ENCODE measurements at places on chromosomes 16 and 17. TPM values are rescaled to one million over a fixed set of nuclear protein-coding genes. Genes with fewer than 3 reads are reported as not detected.

The PERCC1 gene
- 0.18 TPM for total RNA-seq

The SCGB1C2 gene
- not detected for total RNA-seq

GRCh38 chr16:85174871-85175723 lies 62.8 kb upstream of the CIBAR2 start:
- peak overlapping the region; percentile 42 for H3K27ac ChIP-seq
- no peak overlapping the region for H3K4me3 ChIP-seq
- H3K36me3 ChIP-seq = no peaks in the 10 kb centered on the region
- peak; percentile 39 for DNase-seq
- H3K27me3 ChIP-seq = no peaks in the 10 kb centered on the region
- peaks cover 41% of the 10 kb centered on the region for H3K4me1 ChIP-seq

DNA sequence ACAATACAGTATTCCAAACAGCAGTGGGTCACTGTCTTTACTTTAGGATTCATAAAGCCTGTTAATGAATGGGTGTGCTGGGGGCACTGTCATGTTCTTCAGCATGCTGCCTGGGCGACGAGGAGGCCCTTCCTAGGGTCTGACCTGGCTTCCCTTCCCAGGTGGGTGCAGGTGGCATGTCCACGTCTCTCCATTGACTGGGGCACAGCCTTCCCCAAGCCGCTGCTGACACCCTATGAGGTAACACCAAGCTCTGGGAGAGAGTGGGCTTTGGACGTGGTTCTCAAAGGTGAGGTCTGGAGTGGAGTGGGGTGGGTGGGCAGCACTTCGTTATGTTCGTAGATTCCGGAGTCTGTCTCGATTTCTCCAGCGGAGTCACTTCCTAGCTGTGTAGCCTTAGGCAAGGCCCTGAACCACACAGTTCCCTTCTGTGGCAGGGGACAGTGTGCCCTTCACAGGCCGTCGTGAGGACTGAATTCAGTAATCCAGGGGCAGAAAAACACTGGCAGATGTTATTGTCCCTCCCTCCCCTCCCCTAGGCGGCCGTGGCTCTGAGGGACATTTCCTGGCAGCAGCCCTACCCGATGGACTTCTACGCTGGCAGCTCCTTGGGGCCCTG lies 771 bp upstream of the OVCA2 start:
- peak overlapping the region; percentile 57 for H3K27ac ChIP-seq
- peaks cover 7% of the 10 kb centered on the region for H3K36me3 ChIP-seq

DNA sequence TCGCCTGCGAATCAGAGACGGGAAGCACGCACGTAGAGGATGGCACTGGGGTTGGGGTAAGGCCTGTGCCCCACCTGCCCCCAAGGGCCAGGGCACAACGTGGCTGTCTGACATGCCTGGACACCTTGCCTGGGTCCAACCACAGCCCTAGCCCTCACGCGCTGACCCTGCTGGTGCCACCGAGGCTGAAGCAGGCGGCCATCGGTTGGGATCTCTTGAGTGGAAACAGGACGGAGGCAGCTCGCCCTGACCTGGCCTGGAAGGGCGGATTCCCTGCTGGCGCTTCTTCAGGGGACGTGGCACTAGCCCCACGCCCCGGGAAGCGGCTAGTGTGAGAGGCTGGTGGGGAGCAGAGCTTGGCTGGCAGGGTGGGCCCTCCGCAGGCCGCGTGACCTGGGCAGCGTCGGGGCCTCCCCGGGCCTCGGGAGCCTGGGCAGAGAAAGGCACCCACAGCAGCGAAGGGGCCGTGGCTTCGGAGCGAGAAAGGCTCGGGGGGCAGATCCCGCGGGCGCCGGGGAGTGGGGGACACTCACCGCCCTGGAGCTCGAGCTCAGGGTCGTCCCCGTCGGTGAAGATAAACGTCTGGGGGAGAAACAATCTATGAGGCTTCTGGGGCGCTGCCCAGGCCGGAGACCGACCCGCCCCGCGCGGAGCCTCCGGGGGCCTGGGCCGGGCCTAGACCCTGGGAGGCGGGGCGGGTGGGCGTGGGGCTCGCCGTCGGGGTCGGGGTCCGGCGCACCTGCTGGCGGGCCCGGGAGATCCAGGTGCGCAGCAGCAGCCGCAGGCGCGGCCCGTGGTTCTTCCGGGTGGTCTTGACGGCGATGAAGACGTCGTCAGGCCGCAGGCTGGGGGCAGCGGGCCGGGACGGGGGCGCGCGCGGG lies 610 bp downstream of the RFNG start:
- peaks cover 4% of the 10 kb centered on the region for H3K4me1 ChIP-seq
- H3K27ac ChIP-seq = peak overlapping the region; percentile 38
- peak overlapping the region; percentile 90 for H3K4me3 ChIP-seq
- H3K27me3 ChIP-seq = no peaks in the 10 kb centered on the region
- H3K36me3 ChIP-seq = peaks cover 13% of the 10 kb centered on the region
- DNase-seq = peak; percentile 34

GRCh38 chr16:68328151-68328859 lies 17.5 kb downstream of the PRMT7 start:
- no peaks in the 10 kb centered on the region for H3K27me3 ChIP-seq
- peaks cover 12% of the 10 kb centered on the region for H3K4me1 ChIP-seq
- H3K36me3 ChIP-seq = peaks cover 9% of the 10 kb centered on the region
- no peak overlapping the region for H3K4me3 ChIP-seq
- DNase-seq = peak; percentile 88

GRCh38 chr16:48622456-48623303 lies 12.7 kb upstream of the N4BP1 start:
- no peak overlapping the region for H3K27ac ChIP-seq
- H3K36me3 ChIP-seq = no peaks in the 10 kb centered on the region
- no peak for DNase-seq
- H3K4me3 ChIP-seq = no peak overlapping the region

The CDH1 gene
- 1.4 TPM for total RNA-seq

DNA sequence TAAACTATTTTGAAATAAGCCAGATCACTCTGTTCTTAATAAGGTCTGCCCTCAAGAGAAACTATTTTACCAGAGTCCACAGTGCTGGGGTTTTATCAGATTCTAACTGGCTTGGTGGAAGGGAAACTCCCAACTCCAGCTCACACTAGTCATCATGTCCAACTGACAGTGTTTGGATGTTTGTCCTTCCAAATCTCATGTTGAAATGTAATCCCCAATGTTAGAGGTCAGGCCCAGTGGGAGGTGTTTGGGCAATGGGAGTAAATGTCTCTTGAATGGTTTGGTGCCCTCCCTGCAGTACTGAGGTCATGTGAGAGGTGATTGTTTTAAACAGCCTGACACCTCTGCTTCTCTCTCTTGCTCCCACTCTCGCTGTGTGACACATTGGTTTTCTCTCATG lies 1301.0 kb upstream of the CDH8 start:
- H3K27ac ChIP-seq = no peak overlapping the region
- no peak for DNase-seq
- H3K27me3 ChIP-seq = no peaks in the 10 kb centered on the region
- no peak overlapping the region for H3K4me3 ChIP-seq

The MYH1 gene
- total RNA-seq = not detected

GRCh38 chr16:13070268-13070667 lies 168.9 kb downstream of the SHISA9 start:
- no peaks in the 10 kb centered on the region for H3K27me3 ChIP-seq
- no peak for DNase-seq
- H3K36me3 ChIP-seq = no peaks in the 10 kb centered on the region
- H3K27ac ChIP-seq = no peak overlapping the region
- H3K4me3 ChIP-seq = no peak overlapping the region

- H3K4me1 ChIP-seq = peaks cover 31% of the 10 kb centered on the region
- no peak for DNase-seq
- H3K27me3 ChIP-seq = no peaks in the 10 kb centered on the region
- no peak overlapping the region for H3K27ac ChIP-seq
These were observed 38.9 kb downstream of the MRTFB start for GRCh38 chr16:14109782-14110727.

The CCL11 gene
- not detected for total RNA-seq

The ELOB gene
- total RNA-seq = 180 TPM

DNA sequence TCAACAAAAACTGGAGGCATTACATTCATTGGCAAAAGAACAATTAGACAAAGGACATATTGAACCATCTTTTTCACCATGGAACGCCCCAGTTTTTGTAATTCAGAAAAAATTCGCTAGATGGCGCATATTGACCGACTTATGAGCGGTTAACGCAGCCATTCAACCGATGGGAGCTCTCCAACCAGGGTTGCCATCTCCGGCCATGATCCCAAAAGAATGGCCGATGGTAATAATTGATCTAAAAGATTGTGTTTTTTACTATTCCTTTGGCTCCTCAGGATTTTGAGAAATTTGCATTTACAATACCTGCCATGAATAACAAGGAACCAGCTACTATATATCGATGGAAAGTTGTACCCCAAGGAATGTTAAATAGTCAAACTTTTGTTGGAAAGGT lies 21.4 kb downstream of the ALOX15B start:
- H3K36me3 ChIP-seq = no peaks in the 10 kb centered on the region
- H3K27ac ChIP-seq = no peak overlapping the region
- DNase-seq = peak; percentile 80
- no peak overlapping the region for H3K4me3 ChIP-seq
- peaks cover 73% of the 10 kb centered on the region for H3K27me3 ChIP-seq

The ZFP3 gene
- 0.21 TPM for total RNA-seq

The TP53TG3F gene
- total RNA-seq = not detected

The NUPR1 gene
- not detected for total RNA-seq

DNA sequence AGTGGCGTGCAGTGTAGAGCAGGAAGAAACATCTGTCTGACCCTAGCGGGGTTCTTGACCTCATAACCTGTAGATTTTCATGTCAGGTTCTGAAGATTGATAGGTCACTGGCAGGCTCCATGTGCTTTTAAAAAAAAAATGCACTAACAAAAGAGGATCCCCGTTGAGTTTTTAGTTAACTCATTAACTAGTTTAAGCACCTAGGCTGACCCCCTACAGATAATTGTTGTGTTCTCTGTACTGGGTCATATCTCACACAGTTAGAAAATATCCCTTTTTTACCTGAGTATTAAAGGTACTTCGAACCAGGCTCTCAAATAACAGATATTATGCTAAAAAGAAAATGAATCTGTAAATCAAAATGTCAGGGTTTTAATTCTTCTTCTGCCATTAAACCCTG lies 676.6 kb downstream of the CDH11 start:
- no peak for DNase-seq
- H3K27me3 ChIP-seq = no peaks in the 10 kb centered on the region
- H3K4me3 ChIP-seq = no peak overlapping the region
- no peak overlapping the region for H3K27ac ChIP-seq
- H3K4me1 ChIP-seq = peaks cover 8% of the 10 kb centered on the region

GRCh38 chr16:74580833-74581232 lies 26.1 kb downstream of the GLG1 start:
- no peaks in the 10 kb centered on the region for H3K4me1 ChIP-seq
- DNase-seq = no peak
- H3K27ac ChIP-seq = no peak overlapping the region
- H3K36me3 ChIP-seq = no peaks in the 10 kb centered on the region

The IGFBP4 gene
- 87.4 TPM for total RNA-seq

DNA sequence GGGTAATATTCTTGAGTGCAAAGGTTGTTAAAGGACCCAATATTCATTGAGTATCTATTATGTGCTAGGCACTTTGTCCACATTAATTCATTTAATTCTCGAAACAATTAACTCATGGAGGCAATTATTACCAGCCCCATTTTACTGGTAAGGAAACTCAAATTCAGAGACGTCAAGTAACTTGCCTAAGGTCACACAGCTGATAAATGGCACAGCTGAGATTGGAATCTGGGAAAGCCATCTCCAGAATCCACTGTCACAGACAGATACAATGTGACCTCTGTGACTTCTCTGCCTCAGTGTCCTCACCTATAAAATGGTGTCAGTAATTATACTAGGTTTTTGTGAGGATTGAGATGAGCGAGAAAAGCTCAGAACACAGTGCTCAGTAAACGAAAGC lies 320.8 kb upstream of the ZFHX3 start:
- H3K36me3 ChIP-seq = no peaks in the 10 kb centered on the region
- no peak overlapping the region for H3K27ac ChIP-seq
- no peaks in the 10 kb centered on the region for H3K27me3 ChIP-seq
- peaks cover 7% of the 10 kb centered on the region for H3K4me1 ChIP-seq
- H3K4me3 ChIP-seq = no peak overlapping the region

GRCh38 chr17:54968988-54969332 lies 395 bp downstream of the STXBP4 start:
- peak overlapping the region; percentile 89 for H3K27ac ChIP-seq
- H3K27me3 ChIP-seq = no peaks in the 10 kb centered on the region
- peak overlapping the region; percentile 99 for H3K4me3 ChIP-seq
- peaks cover 10% of the 10 kb centered on the region for H3K36me3 ChIP-seq

- H3K4me1 ChIP-seq = no peaks in the 10 kb centered on the region
- H3K4me3 ChIP-seq = no peak overlapping the region
- no peak for DNase-seq
- no peak overlapping the region for H3K27ac ChIP-seq
- H3K27me3 ChIP-seq = no peaks in the 10 kb centered on the region
- H3K36me3 ChIP-seq = no peaks in the 10 kb centered on the region
These were observed 33.4 kb upstream of the ACSF3 start for GRCh38 chr16:89060207-89060794.

DNA sequence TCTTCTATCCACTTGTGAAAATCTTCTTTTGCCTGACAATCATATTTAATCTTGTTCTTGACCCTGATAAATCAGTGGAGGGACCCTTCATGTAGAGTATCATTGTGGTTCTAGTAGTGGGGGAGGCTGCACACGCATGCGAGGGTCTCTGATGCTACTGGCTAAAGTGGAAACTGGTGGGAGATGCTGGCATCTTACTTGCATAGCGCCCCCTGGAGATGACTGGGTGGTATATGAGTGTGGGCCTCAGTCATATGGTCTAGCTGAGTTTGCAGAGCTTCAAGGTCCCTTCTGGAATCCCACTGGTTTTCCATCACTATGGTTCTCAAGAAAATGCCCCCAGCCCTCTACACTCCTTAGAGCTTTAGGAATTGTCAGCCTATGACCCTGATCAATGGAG lies 236.4 kb upstream of the AXIN2 start:
- DNase-seq = peak; percentile 19
- no peaks in the 10 kb centered on the region for H3K27me3 ChIP-seq
- no peaks in the 10 kb centered on the region for H3K36me3 ChIP-seq
- no peaks in the 10 kb centered on the region for H3K4me1 ChIP-seq
- no peak overlapping the region for H3K4me3 ChIP-seq

DNA sequence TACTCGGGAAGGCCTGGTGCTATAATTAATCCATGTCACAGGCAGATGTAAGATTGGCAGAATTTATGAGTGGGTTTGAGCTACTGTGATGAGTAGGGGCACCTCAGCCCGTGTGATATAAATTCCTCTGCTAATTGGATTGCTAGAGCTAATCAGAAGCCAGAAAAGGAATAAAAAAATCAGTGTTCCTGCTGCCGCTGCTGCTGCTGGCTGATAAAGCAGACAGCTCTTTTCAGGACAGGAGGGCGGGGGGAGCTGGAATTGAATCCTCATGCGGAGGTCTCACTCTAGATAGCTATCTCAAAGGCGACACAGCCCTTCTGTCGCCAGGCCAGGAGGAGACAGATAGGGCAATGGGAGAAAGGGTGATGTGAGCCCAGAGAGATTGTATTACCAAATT lies 182.7 kb upstream of the ZFHX3 start:
- H3K4me1 ChIP-seq = peaks cover 21% of the 10 kb centered on the region
- H3K27me3 ChIP-seq = no peaks in the 10 kb centered on the region
- no peak overlapping the region for H3K27ac ChIP-seq
- DNase-seq = no peak
- H3K4me3 ChIP-seq = no peak overlapping the region

All from cardiac muscle cell (in vitro differentiated cells and primary cell).